Posterior cingulate gyrus (tissue), 11 donors: ENCODE measurements at places on chromosomes 16 and 17.

DNA sequence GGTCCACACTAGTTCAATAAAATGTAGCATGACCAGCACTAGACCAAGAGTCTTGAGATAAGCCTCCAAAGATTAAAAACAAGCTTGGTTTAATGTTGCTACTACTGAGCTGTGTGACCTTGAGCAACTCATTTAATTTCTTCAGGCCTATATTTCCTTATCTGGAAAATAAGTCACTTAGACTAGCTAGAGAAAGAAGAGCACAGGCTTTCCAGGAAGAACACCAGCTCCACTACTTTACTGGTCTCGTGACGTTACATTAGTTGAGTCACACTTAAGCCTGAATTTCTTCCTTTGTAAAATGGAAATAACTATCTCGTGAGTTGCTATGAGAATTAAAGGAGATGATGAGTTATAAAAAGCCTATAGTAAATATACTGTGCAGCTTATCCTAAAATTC, 5.4 kb downstream of the HELZ start:
- no peak for DNase-seq

DNA sequence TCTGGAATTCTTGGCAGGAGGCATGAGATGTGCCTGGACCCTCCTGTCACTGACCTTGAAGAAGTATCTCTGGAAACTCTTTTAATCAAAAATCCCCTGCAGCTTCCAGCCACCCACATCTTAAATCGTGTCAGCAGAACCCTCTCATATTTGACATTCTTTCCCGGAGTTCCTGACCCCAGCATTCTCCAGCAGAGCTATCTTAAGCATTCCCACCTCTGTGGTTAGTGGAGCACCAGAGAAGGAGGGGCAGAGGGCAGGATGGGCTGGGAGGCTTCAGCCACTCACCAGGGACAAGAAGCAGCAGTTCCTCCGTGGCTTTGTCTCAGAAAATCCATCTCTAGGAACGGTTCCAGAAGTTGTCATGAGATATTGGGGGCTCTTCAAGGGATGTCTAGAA, 149.9 kb downstream of the RGS9 start:
- no peak for DNase-seq

GRCh38 chr17:8041979-8042378, 3.1 kb downstream of the ALOX15B start:
- no peak for DNase-seq

DNA sequence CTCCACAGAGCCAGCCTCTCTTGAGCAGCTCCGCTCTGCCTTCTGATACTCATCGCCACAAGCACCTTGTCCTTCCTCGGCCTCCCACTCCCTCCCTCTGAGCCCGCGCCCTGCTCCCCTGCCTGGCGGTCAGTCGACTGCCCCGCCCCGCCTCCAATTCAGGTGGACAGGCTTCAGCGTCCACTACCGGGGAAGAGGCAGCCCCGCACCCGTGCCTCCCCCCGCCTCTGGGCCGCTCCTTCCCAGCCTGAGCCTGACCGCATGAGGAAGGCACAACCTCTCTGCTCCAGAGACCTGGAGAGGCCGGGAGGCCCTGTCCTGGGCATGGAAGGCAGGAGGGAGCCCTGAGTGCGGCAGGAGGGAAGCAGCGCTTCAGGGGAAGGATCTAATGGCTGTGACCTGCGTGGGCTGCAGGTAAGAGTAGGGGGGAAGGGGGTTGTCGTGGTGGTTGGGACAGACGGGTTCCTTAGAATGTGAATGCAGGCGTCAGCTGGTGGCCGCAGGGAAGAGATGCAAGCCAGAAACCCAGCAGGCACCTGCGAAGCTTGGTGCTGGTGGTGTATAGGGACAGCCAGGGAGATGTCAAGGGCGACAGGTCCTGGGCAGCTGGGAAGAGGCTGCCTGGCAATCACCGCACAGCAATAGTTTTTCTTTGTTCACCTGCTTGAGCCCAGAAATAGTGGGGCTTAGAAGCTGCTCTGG, 3.0 kb upstream of the SLC6A4 start:
- no peak for DNase-seq

- no peak for DNase-seq
Observed at GRCh38 chr16:68744744-68745280, 7.7 kb downstream of the CDH1 start.

- DNase-seq = no peak
Observed at GRCh38 chr16:52471650-52472370, 75.1 kb downstream of the TOX3 start.

DNA sequence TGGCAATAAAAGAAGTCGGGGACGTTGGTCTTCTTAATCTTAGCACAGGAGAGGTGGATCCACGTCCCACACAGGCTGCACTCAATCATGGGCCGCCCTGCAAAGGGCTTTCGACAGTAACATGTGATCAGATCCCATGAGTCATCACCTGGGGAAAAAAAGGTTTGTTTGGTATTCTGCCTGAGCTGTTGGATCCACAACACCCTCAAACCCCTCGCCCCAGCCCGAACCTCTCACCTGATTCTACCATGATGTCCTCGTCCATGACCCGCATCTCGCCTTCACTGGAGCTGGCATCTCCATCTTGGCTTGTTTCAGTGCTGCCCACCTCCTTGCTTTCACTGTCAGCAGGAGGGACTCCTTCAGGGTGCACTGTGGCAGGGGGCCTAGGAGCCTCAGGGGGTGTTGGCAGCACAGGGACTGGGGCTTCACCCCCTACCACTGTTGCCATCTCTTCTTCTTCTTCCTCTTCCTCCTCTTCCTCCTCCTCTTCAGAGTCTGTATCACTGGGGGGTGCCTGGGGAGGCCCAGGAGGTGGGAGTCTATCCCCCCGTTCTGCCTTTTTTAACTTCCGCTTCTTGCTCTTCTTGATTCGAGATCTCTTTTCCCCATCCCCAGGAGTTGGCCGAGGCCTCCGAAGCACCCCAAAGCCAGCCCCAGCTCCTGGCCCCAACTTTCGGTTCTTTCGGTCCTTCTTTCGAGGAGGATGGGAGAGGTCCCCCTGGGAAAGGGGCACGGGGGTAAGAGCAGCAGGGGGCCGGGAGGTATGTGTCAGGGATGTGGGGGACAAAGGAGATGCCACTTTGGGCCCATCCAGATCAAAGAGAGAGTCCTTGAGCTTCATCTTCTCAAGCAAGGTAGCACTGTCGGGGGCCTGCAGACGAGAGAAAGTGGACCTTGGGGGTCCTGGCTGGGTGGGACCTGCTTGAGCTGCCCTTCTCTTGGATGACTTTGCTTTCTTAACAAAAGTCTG, 1.7 kb upstream of the DVL2 start:
- no peak for DNase-seq

DNA sequence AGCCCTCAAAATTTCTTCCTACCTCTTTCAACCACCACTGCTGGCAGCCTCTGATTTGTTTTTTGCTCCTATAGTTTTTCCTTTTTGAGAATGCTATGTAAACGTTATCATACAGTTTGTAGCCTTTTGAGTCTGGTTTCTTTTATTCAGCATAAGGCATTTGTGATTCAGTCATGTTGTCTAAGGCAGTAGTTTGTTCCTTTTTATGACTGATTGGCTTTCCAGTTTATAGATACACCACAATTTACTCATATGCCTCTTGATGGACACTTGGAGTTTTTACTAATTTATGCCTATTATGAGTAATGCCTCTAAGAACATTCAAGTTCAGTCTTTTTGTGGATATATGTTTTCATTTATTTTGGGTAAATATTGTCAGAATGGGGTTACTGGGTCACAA, 136.6 kb downstream of the CHD9 start:
- no peak for DNase-seq

GRCh38 chr16:50627419-50627818, 53.7 kb downstream of the SNX20 start:
- DNase-seq = peak; percentile 53

DNA sequence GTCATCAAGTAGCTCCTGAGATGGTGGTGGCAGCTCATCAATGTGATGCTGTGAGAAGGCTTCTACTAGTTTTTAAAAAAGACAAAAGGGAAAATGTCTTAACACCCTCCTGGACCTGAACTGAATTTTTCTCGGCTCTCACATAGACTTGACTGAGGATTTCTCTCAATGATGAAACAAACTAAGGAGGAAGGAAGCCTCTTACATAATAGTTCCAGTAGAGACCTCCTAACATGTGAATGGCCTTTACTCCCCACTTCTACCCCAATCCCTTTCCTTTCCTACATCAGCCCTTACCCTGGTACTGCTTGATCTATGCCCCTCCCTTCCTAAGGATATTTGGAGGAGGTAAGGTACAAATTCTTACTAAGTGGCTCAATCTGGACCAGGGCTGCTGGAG, 54.8 kb upstream of the MTMR4 start:
- DNase-seq = no peak

- DNase-seq = no peak
Observed at GRCh38 chr17:63682441-63682840, 17.5 kb downstream of the LIMD2 start.

DNA sequence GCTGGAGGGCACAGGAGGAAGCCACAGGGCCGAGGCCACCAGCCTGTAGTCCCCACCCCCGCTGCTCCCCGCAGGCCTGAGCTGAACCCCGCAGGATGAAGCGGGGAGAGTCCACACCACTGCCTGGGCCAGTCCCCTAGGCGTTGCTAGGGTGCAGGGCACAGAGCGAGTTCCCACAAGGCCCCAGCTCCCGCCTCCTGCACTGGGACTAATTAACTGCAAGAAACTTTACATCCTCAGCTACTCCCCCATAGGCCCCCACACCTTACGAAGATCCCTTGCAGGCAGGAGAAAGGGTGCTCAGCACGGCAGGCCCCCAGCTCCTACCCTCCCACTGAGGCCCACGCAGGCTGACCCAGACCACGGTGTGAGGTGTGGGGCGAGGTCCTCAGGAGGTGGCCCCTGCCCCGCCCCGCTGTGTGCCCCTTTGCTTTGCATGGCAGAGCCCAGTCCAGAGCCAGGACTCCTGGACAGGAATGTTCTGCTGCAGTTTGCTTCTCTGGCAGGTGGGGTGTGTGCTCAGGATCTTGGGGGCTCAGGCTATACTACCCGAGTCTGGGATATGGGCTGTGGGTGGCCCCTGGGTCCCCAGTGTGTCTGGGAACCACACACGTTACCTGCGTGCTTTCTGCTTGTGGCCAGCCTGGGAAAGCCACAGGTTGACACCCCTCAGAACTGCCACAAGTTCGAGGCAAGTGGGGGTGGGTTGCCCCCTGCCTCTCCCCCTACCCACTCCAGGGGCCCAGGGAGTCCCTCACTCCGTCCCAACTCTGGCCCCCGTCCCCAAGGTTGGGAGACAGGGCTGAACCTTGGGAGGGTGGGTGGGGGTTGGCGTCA, 1.2 kb downstream of the GNG13 start:
- no peak for DNase-seq

- DNase-seq = no peak
Observed at GRCh38 chr17:28527859-28528258, 21.7 kb downstream of the FOXN1 start.

GRCh38 chr16:26195225-26195624, 503.5 kb downstream of the HS3ST4 start:
- DNase-seq = no peak

- no peak for DNase-seq
Observed at GRCh38 chr16:77422196-77422784, 12.5 kb downstream of the ADAMTS18 start.
